Activated CD8-positive, alpha-beta T cell treated with anti-CD3 and anti-CD28 coated beads, Interleukin-2, amount 10 ng/mL, durations not matched to agents 7 days and 5 days (primary cell): ENCODE measurements at places on chromosomes 1 and 21. TPM values are rescaled to one million over a fixed set of nuclear protein-coding genes. Genes with fewer than 3 reads are reported as not detected.

BRDT gene
- not detected for total RNA-seq

SGIP1 gene
- total RNA-seq, result not detected

KPRP gene
- total RNA-seq, result not detected

- DNase-seq, result no peak
These were observed 8.5 kb upstream of the USP1 start for GRCh38 chr1:62428351-62428750.

GRCh38 chr1:212558693-212559480 is 49.7 kb upstream of the ATF3 start:
- DNase-seq, result peak; percentile 94

DNA sequence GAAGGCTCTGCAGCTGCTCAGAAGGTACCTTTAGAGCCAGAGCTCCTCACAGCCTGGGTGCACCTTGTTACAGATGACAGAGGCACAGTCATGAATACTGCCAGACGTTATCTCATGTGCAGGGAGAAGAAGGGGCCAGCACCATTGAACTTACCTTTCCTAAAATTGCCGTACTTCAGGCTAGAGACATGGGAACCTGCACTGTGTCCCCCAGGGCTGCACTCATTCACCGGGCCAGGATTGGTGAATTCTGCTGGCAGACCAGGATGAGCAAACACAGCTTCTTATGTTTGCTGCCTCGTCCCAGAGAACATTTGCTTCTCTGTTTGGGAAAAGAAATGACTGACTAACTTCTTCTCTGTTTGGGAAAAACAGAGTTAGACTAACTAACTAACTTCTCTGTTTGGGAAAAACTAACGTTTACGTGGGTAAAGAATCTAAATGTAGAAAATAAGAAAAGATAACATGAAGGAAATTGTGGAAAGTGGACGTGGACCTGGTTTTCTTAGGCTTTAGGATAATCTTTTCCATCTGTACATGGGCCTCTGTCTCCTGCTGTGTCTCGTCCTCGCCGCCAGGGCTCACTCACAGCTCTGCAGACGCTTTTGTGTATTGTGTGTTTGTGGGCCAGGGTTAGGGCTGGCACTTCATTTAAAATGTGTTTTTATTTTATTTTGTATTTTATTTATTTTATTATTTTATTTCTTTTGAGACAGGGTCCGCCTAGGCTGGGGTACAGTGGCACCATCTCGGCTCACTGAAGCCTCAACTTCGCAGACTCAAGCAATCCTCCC is 9.9 kb downstream of the OBSCN start:
- DNase-seq, result peak; percentile 18

CCDC181 gene
- not detected for total RNA-seq

PLCH2 gene
- total RNA-seq, result 11.8 TPM

TFF1 gene
- not detected for total RNA-seq

FAM163A gene
- total RNA-seq, result not detected

- no peak for DNase-seq
These were observed 706.4 kb downstream of the LRRIQ3 start for GRCh38 chr1:73491621-73492020.

OLFML3 gene
- 0.42 TPM for total RNA-seq

DNA sequence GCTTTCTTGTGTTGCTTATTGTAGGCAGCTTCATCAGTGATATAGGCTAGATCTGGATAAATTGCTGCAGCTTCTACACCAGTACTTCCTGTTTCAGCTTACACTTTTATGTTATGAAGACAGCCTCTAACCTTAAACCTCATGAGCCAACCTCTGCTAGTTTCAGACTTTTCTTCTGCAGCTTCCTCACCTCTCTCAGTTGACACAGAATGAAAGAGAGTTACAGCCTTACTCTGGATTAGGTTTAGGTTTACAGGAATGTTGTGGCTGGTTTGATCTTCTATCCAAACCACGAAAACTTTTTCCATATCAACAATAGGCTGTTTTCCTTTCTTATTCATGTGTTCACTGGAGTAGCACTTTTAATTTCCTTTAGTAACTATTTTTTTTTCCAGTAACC is 76.9 kb upstream of the RNPC3 start:
- no peak for DNase-seq

ID3 gene
- 31.4 TPM for total RNA-seq

GRCh38 chr1:26768755-26769154 is 19.0 kb upstream of the PIGV start:
- DNase-seq, result no peak

GRCh38 chr1:24308365-24309015 is 10.7 kb upstream of the GRHL3 start:
- no peak for DNase-seq

- DNase-seq, result peak; percentile 36
These were observed 96.9 kb downstream of the PAPPA2 start for GRCh38 chr1:176559878-176560277.

DNA sequence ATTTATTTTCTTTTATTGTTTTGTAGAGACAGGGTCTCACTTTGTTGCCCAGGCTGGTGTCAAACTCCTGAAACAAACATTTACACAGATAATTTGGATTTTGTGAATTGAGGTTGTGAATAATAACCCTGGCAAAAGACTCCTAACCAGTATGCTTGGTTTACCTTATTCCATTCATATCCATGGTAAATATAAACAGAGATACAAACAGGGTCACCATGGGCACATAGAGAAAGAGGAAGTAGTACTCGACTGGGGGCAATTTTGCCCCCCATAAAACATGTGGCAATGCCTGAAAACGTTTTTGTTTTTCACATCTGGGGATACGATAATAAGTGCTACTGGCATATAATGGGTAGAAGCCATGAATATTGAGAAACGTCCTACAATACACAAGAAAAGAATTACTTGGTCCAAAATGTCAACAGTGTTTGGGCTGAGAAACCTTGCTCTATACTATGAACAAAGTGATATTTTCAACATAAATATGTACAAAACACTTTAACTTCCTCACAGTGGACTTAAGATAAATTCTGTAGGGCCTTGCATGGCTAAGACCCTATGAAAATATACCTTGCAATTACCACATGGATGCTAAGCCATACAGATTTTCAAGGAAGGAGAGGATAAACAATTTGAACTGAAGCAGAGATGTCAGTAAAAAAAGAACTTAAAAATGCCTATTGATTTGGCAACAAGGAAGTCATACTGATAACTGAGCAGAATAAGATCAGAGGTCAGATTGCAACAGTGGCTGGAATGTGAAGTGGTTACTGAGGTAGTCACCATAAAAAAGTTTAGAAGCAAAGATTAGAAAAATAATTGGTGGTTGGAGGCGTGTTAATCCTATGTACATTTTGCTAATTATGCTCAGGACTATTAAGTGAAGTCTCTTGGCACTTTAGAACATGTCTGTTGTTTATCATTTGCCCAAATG is 27.4 kb upstream of the ASPM start:
- no peak for DNase-seq

DNA sequence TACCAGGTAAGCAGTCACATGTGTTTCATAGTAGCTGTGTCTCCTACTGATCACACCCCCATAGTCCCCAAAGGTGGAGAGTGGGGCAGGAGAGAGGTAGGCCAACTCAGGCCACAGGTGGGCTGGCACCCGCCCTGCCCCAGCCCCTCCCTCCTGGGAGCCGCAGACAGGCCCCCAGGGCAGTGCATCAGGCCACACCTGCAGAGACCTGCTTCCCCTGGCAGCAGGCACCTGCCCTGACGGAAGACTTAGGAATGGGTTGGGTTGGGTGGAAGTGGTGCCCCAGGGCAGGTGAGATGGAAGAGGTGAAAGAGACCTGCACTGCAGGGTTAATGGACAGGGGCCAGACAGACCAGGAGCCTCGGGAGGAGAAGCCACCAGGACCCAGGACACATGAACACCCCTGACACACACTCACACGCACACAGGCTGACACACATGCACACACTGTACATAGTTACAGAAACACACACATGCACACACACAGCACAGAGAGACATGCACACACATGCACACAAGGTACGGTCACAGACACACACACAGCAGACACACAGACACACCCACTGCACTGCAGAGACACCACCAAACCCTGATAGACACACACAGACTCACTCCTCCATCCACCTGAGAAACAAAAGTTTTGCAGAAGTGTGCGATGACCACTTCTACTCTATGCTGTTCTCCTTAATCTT is 1.7 kb upstream of the COL18A1 start:
- no peak for DNase-seq

ARMH1 gene
- 88.4 TPM for total RNA-seq

GRCh38 chr1:111720274-111720976 is 18.8 kb downstream of the INKA2 start:
- peak; percentile 18 for DNase-seq

DNA sequence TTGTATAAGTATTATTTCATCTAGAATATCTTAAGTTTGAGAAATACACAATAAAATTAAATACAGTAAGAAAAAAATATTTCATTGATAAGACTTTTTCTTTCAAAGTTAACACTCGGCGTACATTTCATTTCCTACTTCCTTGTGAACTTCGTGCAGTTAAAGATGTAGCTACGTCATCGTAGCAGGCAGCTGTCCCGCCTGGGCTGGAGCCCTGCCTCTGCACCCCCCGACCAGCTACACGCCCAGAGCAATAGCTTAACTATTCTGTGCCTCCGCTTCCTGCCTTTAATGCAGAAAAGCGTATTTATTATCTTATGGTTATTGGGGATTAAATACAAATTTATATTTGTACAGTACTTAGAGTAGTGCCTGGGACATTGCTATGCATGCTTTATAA is 53.5 kb downstream of the CLSTN1 start:
- DNase-seq, result no peak

DNA sequence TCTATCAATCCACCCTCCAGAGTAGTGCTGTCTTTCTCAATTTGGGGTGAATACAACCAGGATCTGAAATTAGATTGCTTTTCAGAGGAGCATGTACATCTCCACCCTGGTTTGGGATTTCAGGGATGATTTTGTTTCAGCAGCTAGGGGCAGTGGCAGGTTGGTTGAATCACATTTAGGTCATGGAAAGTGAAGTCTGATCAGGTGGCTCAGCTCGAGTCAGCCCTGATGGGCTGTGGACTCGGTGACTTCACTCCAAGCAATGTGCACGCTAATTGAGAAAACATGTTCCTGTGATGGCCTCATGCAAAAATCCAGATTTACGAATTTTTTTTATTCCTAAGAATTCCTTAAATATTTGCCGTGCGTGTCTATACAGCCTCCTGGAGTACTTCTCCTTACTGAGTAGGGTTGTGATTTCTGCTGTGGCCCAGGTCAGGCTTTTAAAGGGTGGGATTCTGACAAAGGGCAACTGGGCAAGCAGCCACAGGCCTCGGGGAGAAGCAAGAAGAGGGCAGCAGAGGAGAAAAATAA is 7.5 kb downstream of the NGF start:
- DNase-seq, result no peak

S100B gene
- total RNA-seq, result 8.5 TPM

GRCh38 chr1:204377800-204378668 is 18.3 kb upstream of the PLEKHA6 start:
- DNase-seq, result peak; percentile 52

CELA2B gene
- total RNA-seq, result not detected

CRYAA gene
- not detected for total RNA-seq

GRCh38 chr1:206511362-206512057 is 4.2 kb downstream of the RASSF5 start:
- no peak for DNase-seq

PROX1 gene
- not detected for total RNA-seq

- DNase-seq, result no peak
These were observed 36.2 kb upstream of the C1QA start for GRCh38 chr1:22600071-22600816.

DNA sequence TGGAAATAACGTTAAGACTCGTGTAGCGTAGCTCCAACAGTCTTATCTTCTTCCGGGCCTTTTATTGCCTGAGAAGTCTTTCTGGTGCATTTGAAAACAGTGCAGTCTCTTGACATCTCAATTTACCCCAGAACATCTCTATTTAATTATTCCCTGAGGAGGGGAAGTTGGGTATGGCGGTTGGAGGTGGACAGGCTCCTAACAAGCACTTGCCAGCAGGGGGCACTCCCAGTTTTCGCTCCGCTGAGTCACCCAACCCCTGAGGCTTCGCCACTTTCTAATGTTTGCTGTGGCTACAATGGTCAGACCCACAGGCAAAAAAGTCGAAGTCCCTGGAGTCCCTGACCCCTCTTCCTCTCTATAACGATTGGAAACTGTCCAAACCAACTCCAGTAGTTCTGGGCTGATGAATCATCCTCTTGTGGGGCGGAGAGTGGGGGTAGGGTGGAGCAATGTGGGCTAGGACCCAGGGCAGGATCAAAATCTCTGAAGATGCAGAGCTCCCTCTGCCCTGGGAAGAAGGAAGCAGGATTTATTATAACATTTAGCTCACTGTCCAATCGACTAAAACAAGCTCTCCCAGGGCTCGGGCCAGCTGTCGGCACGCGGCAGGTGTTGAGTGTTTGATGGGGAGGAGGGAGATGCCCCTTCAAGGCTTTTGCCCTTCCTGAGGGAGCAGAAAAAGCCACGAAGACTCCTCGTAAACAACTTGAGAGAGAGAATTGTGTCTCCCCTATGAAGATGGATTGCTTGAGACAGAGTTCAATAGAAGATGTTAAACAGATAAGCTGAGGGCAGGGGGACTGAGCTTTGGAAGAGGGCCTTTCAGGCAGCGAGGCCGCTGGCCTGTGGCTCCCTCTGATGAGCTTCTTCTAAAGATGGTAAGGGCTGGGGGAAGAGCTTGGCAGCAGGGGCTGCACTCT is 85.7 kb downstream of the BRINP2 start:
- no peak for DNase-seq

GRCh38 chr1:9262096-9262986 is 27.8 kb downstream of the H6PD start:
- no peak for DNase-seq
